ENCODE measurements at places on chromosomes 4 and X. TPM values are rescaled to one million over a fixed set of nuclear protein-coding genes. Genes with fewer than 3 reads are reported as not detected.

GLRB gene
- 11.9 TPM for total RNA-seq

GRCh38 chr4:15870079-15870478, 68.5 kb downstream of the FGFBP1 start:
- DNase-seq, result no peak

DNA sequence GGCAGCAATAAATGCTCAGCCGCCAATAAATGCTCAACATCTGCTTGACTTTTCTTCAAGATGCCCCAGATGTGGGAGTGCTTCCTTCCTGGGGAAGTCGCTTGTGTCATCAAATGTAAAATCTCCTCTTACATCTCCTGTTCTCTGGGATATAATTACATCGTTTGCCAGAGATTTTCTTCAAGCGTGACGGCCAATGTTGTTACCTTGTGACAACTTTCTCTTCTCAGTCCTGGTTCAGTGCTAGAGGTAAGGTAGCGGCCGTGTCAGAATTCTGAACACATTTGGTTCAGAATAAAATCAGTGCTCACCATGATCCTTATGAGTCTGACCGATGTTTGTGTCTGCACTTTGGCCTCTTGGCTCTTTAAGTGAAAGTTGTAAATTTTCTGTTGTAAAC, 102.5 kb downstream of the ASMT start:
- DNase-seq, result no peak

DNA sequence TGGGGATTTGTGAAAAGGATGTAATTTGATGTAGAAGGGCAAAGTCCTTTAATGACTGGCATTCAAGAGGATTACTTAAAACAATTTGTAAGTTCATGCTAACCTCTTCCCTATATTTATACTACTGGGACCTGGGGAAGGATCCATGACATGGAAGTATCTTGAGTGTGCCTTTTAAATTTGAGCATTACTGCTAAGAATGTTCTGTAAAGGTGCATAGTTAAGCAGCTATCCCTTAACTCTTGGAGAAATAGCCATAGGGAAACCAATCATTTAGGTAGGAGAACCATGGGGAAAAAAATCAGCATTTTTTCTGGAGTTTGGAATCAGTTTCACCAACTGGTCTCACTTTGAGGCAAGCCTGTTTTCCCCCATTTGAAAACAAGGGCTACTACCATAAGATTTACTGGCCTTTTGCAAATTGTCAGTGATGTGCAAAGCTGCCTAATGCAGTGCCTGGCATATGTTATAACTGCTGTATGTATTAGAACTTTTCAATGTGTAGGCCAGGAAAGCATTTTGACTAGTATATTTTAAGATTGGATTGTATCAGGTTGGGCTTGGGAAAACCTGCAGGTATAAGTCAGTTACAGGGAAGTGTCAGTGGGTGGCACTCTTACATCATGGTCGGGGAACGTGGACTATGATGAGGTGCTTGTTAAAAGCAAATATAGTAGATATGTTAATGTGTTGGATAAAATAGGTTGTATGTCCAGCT, 72.1 kb downstream of the PRSS12 start:
- DNase-seq, result no peak

CLIC2 gene
- total RNA-seq, result 2.0 TPM

RAB33A gene
- total RNA-seq, result 0.87 TPM

ATP8A1 gene
- total RNA-seq, result 13.7 TPM

DNA sequence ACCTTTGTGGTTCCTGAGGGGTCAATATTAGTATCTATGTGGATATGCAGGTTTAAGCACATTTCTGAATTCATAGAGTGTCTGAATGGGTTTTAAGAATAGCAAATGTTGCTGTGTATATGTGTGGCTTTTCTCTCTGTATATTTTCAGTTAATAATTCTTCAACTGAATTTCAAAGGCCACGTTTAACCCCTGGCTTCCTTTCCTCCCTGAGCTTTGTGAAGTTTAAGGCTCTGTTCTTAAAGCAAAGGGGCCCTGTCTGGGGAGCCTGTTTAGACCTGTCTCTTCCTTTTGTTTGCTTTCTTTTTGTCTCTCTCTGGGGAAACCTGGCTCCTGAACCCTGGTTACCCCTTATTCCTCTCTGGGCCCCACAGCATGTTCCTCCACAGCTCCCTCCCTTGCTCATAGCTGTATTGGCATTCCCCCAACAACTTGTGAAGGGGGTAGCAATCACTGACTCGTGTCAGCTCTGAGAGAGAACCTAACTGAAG, 139.1 kb downstream of the COL4A6 start:
- DNase-seq, result no peak

CT55 gene
- total RNA-seq, result 0.40 TPM
